ENCODE measurements at places on chromosomes 3 and 15.

DNA sequence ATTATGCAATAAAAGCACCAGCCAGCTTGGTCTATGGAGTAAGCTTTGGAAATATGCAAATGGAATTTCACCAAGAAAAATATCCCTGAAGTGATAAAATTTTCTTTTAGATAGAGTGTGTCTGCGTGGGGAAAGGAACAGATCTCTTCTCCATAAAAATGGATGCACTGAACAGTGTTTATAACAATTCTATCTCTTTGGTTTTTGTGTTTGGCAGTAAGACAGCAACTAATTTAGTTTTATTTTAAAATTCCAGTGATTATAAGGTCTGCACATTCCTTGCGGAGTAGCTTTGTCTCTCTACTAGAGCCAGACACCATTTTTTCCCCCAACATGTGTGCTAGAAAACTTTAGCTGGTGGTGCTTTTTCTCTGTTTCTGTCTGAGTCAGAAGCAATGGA, 712.4 kb downstream of the GRM7 start:
- no peak for DNase-seq

- DNase-seq: no peak
These were observed 495.7 kb upstream of the CBLB start for GRCh38 chr3:106364477-106364876.

DNA sequence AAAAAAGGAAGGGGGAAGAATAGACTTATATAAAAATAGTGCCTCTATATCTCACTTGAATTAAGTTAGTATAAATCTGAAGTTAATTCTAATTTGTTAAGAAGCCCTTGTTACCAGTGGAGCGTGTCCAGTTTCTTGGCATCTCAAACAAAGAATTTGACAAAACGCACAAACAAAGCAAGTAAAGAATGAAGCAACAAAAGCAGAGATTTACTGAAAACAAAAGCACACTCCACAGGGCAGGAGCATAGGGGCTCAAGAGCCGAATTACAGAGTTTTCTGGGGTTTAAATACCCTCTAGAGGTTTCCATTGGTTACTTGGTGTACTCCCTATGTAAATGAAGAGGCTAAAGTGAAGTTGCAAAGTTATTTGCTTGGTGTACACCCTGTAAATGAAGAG, 34.0 kb upstream of the GK5 start:
- DNase-seq: no peak

GRCh38 chr15:40445421-40445922, 4.7 kb downstream of the BAHD1 start:
- no peak for DNase-seq

- DNase-seq: no peak
These were observed 328.0 kb upstream of the CDIN1 start for GRCh38 chr15:36251450-36251849.

- DNase-seq: no peak
These were observed 174.6 kb upstream of the TBL1XR1 start for GRCh38 chr3:177371888-177372287.

- no peak for DNase-seq
These were observed 210.3 kb upstream of the CNTN6 start for GRCh38 chr3:882533-882932.

GRCh38 chr3:125061170-125061569, 5.4 kb upstream of the HEG1 start:
- no peak for DNase-seq

DNA sequence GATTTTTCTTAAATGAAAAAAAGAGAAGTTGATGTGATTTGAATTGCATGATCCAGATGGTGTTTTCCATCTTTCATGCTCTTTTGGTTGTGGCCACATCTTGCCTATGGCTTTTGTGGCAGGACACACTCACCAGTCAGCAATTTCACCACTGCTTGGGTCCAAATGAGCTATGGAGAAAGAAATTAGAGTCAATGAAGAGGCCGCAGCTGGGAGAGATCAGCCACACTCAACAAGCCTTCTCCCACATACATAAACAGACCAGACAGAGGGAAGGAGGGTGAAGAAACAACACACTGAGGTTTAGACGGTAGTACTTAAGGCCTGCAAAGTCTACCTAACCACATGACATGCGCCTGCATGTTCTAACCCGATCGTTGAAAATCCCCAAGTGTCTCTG, 110.7 kb upstream of the CDIN1 start:
- DNase-seq: no peak

DNA sequence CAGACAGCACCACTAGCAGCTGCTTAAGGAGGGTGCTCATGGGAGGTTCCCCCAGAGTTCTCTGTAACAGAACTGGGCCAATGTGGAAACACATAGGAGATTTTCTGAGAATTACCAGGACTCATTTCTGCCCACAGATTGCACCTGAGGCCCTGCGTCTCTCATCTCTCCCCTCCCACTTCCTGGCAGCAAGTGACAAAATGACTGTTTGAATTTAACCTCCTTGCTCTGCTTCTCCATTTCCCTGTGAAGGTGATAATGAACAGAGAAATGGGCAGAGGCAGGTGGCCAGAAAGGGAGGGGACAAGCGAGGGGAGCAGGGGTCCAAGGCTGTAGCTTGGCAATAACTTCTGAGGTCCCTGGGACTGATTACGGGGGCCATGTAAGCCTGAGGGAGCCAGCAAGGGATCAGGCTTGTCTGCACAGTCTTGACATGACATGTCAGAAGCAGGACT, 8.0 kb downstream of the EPHB1 start:
- no peak for DNase-seq

DNA sequence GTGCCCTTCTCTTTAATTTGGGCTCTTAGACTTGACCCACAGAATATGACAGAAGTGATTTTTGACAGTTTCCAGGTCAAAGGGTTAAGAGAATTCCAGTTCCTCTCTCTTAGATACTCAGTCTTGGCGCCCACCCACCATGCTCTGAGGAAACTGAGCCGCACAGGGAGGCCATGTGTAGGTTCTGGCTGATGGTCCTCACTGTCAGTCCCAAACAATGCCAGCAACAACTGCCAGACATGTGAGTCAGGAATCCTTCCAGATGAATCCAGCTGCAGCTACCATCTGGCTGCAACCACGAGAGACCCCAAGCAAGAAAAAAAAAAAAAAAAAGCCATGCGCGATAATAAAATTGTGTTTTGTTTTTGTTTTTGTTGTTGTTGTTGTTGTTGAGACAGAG, 326.6 kb downstream of the MAGI1 start:
- DNase-seq: no peak

DNA sequence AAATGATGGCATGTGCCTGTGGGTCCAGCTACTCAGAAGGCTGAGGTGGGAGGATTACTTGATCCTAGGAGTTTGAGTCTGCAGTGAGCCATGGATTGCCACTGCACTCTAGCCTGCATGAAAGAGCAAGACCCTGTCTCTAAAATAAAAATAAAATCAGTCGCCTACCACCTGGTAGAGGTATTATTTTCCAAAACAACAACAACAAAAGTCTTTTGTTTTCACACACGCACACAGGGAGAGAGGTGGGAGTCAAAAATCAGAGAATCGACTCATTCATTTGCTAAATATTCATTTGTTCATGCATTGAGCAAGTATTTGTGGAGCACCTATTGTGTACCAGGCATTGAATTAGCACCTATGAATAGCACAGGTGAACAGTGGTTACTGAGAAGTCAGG, 218.1 kb downstream of the LRTM1 start:
- no peak for DNase-seq

GRCh38 chr3:159884661-159885402, 103.8 kb upstream of the IL12A start:
- DNase-seq: no peak

DNA sequence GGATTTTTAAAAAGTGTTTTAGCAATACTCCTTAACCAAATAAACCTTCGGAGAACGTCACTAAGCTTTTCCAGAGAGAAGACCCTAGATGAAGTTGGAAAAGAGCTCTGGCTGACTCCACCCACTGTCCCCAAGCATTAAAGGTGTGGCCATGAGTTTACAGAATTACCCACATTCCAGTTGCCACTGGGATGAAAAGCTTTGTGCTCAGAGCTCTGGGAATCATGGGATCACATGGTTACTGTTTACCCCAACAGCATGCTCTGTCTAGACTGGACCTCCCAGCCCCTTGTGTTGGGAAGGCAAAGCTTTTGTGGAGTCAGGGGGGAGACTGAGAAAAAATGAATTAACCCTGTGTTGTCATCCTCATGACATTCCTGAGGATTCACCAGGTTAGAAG, 55.3 kb downstream of the CCK start:
- DNase-seq: no peak

DNA sequence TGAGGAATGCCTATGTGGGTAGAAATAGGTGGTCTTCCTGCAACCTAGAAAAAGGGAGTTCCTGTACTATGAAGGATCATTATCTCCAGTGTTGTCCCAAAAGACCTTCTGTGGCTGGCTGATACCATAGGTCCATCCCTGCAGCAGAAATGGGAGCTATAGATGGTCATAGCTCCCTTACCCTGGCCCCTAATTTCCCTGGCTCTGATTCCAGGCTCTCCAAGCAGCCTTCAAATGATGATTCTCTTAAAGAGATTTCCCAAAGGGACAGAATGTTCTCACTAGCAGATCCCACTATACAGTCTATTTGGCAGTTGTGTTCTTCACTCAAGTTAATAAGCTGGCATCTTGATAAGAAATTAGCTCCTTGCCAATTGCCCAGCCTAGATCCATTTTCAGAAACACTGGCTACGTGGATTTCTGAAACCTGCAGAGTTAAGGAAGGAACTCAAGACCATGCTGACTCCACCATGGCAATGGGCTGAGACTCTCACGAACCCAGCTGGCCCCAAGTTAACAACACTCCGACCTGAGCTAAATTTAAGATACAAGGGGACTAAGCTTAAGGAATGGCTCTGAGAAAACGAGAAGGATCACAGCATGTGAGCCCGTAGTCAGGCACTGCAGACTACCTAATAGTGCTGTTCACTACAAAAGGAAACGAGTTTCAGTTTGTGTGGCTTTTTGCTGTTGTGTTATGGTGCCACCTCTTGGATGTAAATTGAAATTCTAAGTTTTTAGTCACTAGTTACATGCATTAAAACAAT, 11.4 kb downstream of the C15orf40 start:
- DNase-seq: peak; percentile 35

- no peak for DNase-seq
These were observed 93.0 kb downstream of the HHLA2 start for GRCh38 chr3:108389372-108389771.

- no peak for DNase-seq
These were observed 254.5 kb downstream of the NLGN1 start for GRCh38 chr3:173652093-173652492.

GRCh38 chr3:197305854-197306253, 7.4 kb upstream of the DLG1 start:
- peak; percentile 3 for DNase-seq

DNA sequence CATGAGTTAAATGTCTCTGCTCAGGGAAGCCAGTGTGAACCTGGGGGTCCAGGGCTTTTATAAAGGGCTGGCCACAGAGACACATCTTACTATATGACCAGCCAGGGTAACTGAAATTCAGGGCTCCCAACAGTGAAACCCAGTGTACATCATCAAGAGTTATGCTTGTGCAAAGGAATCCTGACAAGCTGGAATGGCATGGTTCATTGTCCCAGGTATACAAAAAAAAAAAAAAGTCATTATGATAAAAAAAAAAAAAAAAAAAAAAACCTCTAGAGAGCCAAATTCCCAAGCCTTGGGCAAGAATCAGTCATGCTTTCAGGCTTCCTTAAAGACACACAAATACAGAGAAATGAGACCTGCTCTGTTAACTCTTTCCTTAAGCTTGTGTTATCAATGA, 452.0 kb downstream of the GABRG3 start:
- DNase-seq: no peak

DNA sequence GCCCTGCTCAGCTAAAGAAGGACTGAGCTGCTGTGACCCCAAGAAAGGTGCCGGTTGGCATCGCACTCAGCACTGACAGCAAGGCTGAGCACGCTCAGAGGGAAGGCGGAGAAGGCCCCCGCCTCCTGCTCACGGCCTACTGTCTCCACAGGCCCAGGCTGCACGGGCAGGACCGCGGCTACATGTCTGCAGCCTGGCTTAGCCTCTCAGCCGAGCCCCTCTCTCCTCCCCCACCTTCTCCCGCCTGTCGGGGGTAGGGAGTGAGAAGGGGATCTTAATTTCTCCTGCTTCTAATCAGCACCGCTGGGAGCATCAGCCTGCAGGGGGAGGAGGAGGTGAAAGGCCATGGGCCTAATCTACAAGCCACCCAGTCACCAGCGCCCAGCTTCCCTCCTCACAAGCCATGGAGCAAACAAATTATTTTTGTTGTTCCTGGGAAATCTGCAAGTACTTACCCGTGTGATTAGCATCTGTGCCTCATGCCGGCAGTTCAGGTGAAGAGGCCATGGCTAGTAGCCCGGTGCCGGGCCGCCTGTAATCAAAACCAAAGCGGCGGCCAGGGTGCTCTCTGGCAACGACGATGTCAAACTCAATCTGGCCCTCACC, 68.1 kb downstream of the EPHB3 start:
- DNase-seq: no peak

DNA sequence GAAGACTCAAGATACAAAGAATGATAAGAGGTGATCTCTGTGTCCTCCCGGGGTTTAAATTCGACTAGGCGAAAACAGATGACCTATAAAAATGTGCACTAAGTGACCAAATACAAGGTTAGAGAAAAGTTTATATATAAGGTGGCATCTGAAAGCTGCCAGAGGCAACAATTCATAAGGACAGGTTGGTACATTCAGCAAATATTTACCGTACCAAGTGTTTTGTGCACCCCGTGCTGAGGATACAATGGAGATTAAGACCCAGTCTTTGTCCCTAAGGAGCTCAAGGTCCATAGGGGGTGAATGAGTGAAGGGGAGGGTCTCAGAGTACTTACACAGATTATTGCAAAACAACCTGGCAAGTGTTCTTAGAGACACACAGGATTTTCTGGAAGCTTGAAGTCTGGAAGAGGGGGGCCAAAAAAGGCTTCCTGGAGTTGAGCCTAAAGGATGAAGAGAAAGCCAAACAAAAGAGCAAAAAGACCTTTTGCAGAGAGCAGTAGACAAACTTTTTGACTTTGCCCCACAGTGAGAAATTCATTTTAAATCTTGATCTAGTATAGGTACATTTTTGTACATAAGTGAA, 71.4 kb upstream of the LRIG1 start:
- no peak for DNase-seq
